ENCODE measurements at places on chromosomes 1 and 21.

DNA sequence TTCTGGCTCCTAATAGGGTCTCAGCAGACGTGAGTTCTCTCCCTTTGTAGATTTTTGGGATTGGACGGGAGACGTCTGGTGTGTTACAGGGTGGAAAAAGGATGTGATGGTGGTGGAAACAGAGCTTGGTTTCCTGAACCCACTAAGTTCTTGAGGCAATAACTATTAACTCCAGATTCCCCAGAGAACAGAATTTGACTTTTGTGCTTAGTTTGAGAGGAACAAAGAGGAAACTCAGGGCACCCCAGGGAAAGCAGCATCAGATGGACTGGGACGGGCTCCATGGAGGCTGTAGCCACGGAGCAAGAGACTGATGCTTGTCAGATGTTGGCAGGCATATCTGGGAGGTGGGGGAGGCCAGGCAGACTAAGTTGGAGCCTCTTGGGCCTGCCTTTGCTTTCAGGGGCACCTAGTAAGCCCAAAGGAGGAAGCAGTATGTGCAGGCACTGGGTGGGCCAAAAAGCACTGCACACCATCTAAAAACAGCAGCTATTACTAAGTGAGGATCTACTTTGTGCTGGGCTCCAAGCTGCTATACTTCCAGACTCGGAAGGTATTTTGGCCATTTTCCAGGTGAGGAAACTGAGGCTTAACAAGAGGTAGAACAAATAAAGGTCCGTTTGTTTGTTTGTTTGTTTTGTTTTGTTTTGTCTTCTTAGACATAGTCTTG is 66.9 kb downstream of the EPHB2 start:
- no peak for DNase-seq
- peaks cover 7% of the 10 kb centered on the region for H3K4me1 ChIP-seq
- H3K27ac ChIP-seq = no peak overlapping the region
- H3K4me3 ChIP-seq = no peak overlapping the region

GRCh38 chr21:15732290-15732995 is 2.7 kb downstream of the USP25 start:
- H3K4me3 ChIP-seq = peak overlapping the region; percentile 86
- H3K27me3 ChIP-seq = no peaks in the 10 kb centered on the region
- no peak overlapping the region for H3K27ac ChIP-seq
- DNase-seq = no peak
- H3K36me3 ChIP-seq = no peaks in the 10 kb centered on the region

GRCh38 chr1:45620588-45621500 is 3.0 kb downstream of the CCDC17 start:
- H3K4me1 ChIP-seq = no peaks in the 10 kb centered on the region
- no peak for DNase-seq
- H3K27ac ChIP-seq = peak overlapping the region; percentile 41
- H3K36me3 ChIP-seq = peaks cover 76% of the 10 kb centered on the region
- H3K4me3 ChIP-seq = no peak overlapping the region

GRCh38 chr21:37408464-37409193 is 42.1 kb downstream of the DYRK1A start:
- peaks cover 28% of the 10 kb centered on the region for H3K4me1 ChIP-seq
- H3K4me3 ChIP-seq = no peak overlapping the region
- H3K27ac ChIP-seq = no peak overlapping the region
- H3K36me3 ChIP-seq = no peaks in the 10 kb centered on the region

GRCh38 chr21:20404915-20405314 is 593.3 kb upstream of the NCAM2 start:
- no peaks in the 10 kb centered on the region for H3K27me3 ChIP-seq
- DNase-seq = no peak
- no peak overlapping the region for H3K27ac ChIP-seq
- H3K4me1 ChIP-seq = no peaks in the 10 kb centered on the region
- no peaks in the 10 kb centered on the region for H3K36me3 ChIP-seq
- H3K4me3 ChIP-seq = no peak overlapping the region

DNA sequence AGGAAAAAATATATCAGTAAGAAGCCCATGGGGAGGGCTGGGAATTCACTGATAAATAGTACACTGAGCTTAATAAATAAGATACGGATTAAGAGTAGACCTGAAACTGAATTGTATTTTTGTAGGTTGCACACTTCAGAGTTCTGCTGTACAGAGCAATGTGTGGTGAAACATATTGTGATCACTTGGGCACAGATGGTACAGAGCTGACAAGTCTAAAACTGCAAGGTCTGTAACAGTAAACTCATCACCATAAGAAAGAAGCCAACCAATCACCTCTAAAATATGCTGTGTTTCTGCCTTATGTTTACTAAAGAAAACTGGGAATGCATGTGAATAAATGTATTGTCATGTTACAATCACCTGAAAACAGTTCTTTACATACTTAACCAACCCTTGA is 360.7 kb downstream of the MRPL39 start:
- H3K4me3 ChIP-seq = no peak overlapping the region
- no peak for DNase-seq
- no peaks in the 10 kb centered on the region for H3K4me1 ChIP-seq
- H3K36me3 ChIP-seq = no peaks in the 10 kb centered on the region
- no peaks in the 10 kb centered on the region for H3K27me3 ChIP-seq

- no peak overlapping the region for H3K27ac ChIP-seq
- no peak overlapping the region for H3K4me3 ChIP-seq
- no peaks in the 10 kb centered on the region for H3K36me3 ChIP-seq
- peaks cover 25% of the 10 kb centered on the region for H3K4me1 ChIP-seq
- no peaks in the 10 kb centered on the region for H3K27me3 ChIP-seq
Observed at GRCh38 chr21:41962425-41962966, 8.7 kb upstream of the C2CD2 start.

DNA sequence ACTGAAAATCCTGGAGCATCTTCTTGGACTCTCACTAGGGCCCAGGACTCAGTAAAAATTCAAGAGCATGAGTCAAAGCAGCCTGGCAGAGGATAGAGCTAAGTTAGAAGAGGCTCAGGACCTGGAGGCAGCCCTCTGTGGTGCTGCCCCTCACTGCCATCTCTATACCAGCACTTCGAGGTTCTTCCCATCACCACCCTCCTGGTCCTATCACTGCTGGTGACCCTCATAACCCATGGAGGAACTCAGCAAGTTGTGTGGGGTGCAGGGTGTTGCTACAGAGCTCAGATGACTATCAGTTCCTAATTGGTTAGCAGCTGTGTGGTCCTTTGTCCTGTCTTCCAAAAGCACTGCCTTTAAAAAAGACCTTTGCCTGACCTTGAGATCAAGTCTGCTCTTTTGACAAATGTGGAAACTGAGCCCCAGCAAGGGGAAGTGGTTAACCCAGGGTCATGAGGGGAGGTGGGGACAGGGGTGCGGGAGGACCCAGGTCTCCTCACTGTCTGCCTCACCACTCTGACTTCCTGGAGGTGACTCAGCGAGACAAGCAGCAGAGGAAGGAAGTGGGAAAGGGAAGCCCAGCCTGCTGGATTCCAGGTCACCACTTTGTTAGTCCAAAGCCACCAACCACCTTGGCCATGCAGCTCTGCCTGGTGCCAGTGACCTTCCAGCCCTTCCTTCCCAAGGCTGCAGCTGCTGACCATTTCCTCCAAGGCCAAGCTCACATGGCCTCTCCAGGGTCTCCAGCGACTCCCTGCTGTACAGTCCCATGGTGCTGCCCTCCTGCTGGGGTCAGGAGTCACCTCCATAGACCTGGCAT is 199.4 kb upstream of the EDN2 start:
- no peaks in the 10 kb centered on the region for H3K27me3 ChIP-seq
- no peak overlapping the region for H3K27ac ChIP-seq
- no peaks in the 10 kb centered on the region for H3K36me3 ChIP-seq
- H3K4me3 ChIP-seq = no peak overlapping the region

Data from tibial artery (tissue), 4 donors.